Fibroblast of skin of right biceps (primary cell): ENCODE measurements at places on chromosomes 16 and 17.

GRCh38 chr17:73430848-73431247, 119.0 kb upstream of the CDC42EP4 start:
- DNase-seq: peak; percentile 9

DNA sequence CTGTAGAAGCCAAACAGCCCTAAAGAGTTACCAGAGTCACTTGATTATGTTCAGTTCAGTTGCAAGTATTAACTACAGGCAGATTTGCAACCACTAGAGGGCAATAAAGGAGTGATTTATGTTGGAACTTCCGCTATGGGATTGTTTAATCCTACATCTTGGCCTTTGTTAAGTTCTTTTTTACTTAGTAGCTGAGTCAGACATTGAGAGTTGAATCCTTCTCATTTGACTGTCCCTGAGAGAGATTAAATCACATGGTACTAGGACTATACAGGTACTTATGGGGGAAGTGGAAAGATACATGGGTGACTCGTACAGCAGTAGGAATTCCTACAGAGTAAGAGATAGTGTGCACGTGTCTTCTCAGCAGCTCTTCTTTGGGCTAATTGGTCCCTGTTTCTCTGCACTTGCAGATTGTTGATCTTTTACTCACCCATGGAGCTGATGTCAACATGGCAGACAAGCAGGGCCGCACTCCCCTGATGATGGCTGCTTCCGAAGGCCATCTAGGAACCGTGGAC, 40.3 kb downstream of the CYB561 start:
- DNase-seq: peak; percentile 87

DNA sequence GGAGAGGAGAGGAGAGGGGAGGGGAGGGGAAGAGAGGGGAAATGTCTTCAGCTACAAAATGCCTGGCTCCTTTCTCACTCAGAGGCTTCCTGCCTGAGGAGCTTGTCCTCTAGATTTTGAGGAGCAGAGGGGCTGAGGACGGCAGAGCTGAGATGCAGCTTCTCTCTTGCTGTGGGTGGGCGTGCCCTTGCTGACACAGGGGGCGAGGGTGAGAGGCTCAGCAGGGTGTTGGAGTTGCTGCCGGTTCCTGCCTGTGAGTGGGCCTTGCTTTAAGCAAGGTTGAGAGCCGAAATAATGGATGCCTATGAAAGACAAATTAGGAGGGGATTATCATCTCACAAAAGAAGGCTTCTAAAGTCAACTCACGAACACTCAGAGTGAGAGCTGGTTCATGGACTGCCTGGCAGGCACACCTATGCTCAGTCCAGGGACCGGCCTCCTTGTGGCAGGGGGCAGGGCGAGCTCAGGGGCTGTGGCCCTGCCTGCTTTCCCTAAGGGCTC, 215.6 kb downstream of the MSI2 start:
- no peak for DNase-seq

- DNase-seq: no peak
Observed at GRCh38 chr16:86355951-86356350, 154.4 kb upstream of the FOXF1 start.

DNA sequence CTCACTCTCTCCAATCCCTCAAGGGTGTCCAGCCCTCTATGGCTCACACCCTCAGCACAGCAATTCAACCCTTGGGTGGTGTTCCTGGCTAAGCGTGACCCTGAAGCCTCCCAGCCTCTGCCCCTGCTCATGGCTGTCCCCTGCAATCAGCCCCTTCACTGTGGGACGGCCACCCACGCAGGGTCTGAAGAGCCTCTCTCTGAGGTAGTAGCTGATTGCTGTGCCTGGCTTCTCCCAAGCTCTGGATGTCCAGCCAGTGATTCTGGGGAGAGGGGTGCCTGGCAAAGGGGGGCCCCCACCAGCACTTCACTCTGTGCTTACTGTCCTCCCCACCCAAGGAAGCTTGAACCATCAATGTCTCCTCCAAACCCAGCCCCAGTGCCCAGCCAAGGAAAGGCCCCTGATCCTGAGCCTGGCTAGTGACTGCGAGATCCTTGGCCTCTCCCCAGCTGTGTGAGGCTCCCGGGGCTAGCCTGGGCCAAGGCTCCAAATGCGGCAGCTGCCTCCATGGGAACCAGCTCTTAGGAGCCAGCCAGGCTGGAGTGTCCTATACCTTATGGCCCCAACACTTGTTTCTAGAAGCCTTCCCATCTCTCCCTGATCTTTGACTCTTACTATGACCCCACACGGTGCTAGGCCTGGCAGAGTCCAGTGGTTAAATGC, 9.9 kb downstream of the MTSS2 start:
- DNase-seq: no peak

GRCh38 chr16:79328402-79329165, 272.0 kb downstream of the MAF start:
- DNase-seq: no peak

- peak; percentile 75 for DNase-seq
Observed at GRCh38 chr17:77247048-77247541, 106.3 kb downstream of the SEC14L1 start.

GRCh38 chr17:58412961-58413586, 4.3 kb downstream of the RNF43 start:
- no peak for DNase-seq

DNA sequence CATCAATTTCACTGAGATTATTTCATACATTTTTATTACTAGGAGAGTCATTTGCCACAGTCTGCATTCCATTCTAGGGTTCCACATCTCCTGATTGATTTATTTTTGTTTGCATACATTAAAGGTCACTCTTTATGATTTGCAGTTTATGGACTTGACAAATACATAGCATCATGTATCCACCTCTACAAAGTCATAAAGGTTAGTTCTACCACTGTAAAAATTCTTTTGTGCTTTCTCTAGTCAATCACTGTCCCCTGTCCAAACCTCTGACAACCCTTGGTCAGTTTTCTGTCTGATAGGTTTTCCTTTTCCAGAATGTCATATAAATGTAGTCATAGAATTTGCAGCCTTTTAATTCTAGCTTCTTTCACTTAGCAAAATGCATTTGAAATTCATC, 434.6 kb upstream of the MON1B start:
- DNase-seq: no peak

DNA sequence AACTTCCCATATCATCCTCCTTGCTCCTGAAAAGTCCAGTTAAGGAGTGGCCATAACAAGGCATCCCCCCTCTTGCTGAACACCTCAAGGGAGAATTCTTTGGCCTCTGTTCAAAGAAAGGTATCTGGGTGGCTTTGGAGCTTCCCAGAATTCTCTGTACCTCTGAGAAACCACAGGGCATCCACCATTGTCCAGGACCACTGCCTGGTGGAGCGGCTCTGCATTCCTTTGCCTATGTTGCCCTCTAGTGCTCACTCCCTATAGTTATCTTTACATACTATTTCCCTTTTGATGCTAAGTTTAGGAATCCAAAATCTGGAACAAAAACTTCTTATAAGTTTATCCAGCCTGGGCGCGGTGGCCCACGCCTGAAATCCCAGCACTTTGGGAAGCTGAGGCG, 30.3 kb downstream of the CHD9NB start:
- DNase-seq: peak; percentile 44
